Esophagus muscularis mucosa (tissue), 4 donors: ENCODE measurements at places on chromosomes 5 and 9. TPM values are rescaled to one million over a fixed set of nuclear protein-coding genes. Genes with fewer than 3 reads are reported as not detected.

DNA sequence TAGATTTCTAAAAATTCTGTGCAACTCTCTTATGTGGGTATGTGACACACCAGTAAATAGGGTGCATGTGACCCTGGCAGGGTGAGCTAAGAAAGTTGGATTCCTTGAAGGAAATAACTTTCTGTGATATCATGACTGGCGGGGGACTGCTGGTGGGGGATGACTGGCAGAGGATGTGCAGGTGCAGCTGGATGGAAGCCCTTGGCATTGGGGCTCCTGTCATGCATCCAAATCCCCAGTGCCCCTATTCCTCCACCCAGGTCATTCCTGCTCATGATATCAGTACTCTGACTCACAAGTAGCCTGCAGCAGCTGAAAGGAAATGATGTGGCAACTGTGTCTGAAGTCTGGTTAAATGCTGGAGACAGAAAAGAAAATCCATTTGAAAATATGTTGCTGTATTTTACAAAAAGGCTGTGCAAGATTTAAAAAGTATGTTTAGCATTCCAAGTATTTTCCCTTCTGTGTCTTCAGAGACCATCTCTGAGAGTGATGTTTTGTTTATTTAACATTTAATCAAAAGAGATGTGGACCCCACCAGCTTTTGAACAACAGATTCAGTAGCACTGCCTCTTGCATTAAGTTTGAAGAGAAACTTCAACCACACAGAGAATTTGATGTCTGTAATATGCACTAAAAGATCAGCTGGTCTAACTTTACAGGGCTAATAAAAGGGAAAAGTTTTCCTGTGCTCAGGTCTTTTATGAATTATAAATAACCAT lies 17.9 kb upstream of the ZSWIM6 start:
- no peak for DNase-seq
- no peaks in the 10 kb centered on the region for H3K36me3 ChIP-seq
- no peak overlapping the region for H3K27ac ChIP-seq

DNA sequence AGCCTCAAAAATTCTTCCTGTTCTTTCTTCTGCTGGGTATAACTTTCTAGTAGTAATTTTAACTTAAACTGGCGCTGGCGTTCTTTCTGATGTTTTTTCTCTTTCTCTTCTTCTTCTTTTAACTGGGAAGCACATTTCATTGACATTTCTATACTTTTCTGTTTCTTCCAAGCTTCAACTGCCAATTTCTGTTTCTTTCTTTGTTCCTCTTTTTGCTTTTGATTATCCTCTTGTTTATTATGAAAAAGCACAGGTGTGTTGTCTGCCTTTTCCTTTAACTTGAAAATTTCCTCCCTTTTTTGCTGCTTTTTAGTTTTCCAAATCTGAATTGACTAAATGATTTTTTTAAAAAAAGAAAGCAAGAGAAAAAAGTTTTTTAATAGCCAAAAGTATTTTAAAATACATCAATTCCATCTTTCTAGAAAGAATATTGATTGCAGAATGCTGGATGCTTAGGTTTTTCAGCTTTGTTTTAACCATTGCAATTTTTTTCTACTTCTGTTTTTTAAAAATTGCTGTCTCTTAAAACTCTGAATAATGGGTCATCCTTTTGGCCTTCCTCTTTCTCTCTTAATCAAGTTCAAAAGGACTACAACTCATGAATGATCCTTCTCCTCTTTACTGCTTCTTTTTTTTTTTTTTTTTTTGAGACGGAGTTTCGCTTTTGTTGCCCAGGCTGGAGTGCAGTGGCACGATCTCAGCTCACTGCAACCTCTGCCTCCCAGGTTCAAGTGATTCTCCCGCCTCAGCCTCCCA lies 8.8 kb upstream of the PGGT1B start:
- H3K27ac ChIP-seq = no peak overlapping the region
- no peak for DNase-seq
- H3K36me3 ChIP-seq = peaks cover 32% of the 10 kb centered on the region

DNA sequence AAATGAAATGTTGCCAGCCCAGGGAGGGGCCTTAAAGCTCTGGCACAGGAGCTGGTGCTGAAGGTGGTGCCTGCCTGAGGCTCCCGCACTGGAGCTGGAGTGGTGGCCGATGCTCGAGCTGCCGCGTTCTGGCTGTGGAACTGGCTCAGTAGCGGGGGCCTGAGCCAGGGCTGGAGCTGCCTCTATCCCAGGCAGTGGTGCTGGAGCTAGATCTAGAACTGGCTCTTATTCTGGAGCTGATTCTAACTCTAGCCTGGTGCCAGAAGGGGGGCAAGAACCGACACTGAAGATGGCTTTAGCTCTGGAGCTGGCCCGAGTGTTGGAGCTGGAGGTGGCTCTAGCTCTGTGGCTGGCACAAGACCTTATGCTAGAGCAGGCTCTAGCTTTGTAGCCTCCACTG lies 19.2 kb downstream of the OBP2B start:
- H3K4me1 ChIP-seq = no peaks in the 10 kb centered on the region
- H3K27me3 ChIP-seq = no peaks in the 10 kb centered on the region
- H3K27ac ChIP-seq = no peak overlapping the region
- no peak for DNase-seq

The ARID3C gene
- not detected for total RNA-seq

The CTXN3 gene
- total RNA-seq = not detected
